ENCODE measurements at places on chromosomes 7 and 10.

DNA sequence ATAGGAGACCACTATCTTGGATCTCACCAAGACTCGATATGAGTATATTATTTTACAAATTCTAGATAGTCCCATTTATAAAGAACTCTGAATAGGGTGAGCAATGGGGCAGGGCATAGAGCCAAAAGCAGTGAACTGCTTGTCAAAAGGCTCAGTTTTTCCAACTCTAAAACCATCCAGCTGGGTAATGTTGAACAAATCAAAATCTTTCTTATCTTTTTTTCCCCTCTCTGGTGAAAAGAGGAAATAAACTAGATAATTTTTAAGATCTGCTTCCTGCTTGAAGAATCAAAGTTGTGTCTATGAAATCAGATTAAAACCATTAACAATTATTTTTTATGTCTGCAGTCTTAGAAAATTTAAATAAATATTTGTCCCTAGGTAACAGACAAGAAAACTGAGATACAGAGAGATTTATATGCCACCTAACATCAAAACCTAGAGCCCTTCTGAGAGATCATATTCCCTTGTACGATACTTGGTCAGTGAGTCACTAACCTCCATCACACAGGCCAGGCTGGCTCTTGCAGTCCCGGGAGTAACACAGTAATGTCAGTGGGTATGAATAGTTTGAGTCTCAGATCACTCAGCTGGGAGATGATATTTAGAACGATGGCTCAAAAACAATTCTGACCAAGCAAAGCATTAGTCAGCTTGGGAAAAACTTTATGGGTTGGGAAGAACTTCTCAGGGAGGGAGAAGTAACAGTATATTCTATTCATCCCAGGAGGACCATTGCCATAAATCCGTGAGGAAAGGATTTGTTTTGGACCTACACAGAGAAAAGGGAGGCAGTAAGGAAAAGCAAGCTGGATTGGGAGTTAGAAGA lies 178.8 kb downstream of the REEP3 start:
- DNase-seq, result no peak

GRCh38 chr10:102381983-102382382 lies 13.5 kb upstream of the NFKB2 start:
- DNase-seq, result no peak

DNA sequence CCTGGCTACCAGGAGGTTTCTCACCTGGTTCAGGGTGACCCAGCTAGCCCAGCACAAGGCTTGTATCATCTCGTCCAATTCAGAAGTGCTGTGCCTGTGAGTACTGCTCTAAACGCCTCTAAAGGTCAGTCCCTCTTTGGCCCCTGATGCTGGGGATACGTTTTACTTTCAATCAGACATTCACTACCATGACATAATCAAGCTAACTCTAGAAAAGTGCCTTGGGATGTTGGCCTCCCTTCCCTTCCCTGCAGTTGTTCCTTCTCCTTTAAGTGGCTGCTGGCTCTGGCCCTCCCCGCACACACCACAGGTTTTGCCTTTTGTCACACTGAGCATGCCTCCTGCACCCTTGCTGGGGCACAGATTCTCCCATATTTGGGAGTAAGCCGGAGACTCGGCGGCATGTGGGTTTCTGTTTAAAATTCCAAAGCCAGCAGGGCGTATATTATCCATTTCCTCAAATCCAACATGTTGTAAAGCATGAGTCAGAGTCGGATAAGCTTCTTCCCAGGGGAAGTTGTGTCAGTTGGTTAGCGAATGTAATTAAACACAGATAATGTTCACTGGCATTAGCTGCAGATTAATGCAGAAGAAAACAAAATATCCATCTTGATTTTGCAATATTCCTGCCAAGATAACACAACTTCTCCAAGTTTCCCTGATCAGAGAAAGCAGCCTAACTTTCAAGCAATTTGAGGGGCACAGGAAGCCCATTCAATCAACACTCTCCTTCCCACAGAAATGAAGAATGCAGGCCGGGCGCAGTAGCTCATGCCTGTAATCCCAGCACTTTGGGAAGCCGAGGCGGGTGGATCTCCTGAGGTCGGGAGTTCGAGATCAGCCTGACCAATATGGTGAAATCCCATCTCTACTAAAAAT lies 31.8 kb upstream of the VCL start:
- no peak for DNase-seq

- DNase-seq, result no peak
Observed at GRCh38 chr10:79295563-79295962, 51.7 kb upstream of the PPIF start.

GRCh38 chr7:15292138-15292537 lies 269.7 kb downstream of the AGMO start:
- no peak for DNase-seq

- DNase-seq, result no peak
Observed at GRCh38 chr7:135167365-135167917, 3.1 kb downstream of the CYREN start.

DNA sequence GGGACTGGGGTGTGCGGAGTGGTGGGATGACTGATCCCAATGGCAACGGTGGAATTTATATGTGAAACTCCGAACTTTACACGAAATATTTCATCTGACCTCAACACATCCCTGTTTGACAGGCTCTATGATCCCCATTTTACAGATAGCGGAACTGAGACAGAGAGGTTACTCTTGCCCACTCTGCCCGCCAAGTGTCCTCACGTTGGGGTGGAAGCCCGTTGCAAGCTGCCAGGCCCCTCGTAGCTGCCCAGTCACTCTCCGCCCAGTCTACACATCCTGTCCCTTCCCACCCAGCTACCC lies 397 bp upstream of the NFE2L3 start:
- no peak for DNase-seq

GRCh38 chr10:15223174-15223573 lies 54.7 kb upstream of the NMT2 start:
- DNase-seq, result no peak

GRCh38 chr10:9807846-9808245 lies 1209.8 kb upstream of the CELF2 start:
- no peak for DNase-seq

DNA sequence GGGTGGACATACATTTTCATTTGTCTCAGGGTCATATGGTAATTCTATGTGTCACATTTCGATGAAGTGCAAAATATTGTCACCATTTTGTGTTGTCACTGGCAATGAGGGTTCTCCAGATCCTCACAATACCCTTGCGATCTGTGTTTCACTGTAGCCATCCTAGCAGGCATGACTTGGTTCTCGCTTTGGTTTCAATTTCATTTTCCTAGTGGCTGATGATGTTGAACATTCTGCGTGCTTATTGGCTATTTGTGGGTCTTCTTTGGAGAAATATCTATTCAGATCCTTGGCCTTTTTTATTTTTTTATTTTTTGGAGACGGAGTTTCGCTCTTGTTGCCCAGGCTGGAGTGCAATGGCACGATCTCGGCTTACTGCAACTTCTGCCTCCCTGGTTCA lies 24.8 kb upstream of the MNX1 start:
- DNase-seq, result no peak

- no peak for DNase-seq
Observed at GRCh38 chr7:36995776-36996175, 271.5 kb upstream of the AOAH start.

DNA sequence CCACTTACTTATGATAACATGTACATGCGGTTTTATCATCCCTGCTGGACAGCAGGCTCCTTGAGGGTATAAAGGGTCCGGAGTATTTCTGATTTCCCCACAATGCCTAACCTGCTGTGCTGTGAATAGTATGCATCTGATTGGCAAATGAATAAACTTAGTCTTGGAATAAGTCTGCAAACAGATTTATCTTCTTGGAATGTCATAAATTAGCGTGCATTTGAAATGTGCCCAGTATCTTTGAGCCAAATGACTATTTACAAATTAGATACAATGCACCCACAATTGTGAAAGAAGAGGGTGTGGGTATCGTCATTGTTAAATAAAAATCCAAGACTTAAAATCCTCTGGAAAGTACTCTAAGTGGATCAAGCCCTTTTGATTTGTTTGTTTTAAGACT lies 106.0 kb downstream of the OSBPL3 start:
- DNase-seq, result no peak

- DNase-seq, result no peak
Observed at GRCh38 chr10:14405076-14406065, 74.6 kb upstream of the FRMD4A start.

DNA sequence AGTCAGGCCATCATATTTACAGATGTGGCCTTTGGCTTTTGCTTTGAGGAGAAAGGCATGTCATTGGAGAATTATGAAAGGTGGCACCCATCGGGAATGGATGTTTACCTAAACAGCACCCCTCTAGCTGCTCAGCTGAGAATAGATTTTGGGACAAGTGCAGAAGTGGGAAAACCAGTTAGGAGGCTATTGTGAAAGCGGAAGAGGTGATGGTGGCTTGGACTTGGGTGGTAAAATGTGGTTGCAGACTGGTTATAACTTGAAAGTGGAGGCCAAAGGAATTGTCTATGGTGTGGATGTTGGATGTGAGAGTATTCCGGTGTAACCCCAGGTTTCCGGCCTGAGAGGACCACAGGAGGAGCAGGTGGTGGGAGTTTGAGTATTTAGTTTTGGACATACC lies 5.2 kb upstream of the SLC12A9 start:
- no peak for DNase-seq

DNA sequence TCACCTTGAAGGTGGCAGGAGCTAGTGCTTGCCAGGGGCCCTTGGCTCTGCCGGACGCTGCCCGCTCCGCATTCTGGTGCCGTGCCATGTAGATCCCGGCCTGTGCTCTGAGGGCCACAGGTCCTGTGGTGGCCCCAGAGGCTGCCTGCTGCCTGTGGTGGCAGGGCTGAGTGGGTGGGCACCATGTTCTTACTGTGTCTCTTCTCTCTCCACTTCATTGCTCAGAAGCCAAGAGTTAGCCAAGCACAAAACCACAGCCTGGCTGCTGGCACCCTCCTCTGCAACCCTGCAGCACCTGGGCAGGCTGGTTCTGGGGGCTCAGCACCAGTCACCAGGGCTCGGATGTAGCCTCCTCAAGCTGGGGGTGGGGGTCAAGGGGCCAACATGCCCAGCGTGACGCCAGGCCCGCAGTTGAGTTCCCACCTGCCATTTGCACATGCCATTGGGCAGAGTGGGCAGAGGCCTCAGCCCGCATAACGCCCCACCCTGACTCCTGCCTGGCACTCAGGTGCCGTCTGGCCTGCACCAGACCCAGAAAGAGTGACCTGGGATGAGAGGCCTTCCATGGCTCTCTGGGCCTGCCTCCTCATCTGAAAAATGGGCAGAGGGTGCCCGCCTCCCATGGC lies 16.3 kb downstream of the ZMIZ1 start:
- DNase-seq, result no peak

DNA sequence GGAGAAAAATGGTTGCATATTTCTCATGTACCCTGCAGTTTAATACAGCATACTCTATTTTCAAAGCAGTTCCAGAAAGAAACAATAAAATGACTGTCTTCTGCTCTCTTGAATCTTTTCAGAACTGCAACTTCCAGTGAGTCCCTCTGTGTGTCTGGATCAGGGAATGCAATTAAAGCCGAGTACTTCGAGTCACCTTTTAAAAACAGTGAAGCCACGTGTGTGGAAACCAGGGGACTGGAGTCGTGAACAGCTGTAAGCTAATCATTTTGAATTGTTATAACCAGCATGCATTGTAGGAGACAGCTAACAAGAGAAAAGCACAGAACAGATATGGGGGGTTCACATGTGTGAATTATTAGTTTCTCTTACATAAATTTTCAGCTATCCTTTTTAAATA lies 109.1 kb downstream of the CPED1 start:
- no peak for DNase-seq

- no peak for DNase-seq
Observed at GRCh38 chr10:113033991-113034390, 83.9 kb downstream of the TCF7L2 start.

DNA sequence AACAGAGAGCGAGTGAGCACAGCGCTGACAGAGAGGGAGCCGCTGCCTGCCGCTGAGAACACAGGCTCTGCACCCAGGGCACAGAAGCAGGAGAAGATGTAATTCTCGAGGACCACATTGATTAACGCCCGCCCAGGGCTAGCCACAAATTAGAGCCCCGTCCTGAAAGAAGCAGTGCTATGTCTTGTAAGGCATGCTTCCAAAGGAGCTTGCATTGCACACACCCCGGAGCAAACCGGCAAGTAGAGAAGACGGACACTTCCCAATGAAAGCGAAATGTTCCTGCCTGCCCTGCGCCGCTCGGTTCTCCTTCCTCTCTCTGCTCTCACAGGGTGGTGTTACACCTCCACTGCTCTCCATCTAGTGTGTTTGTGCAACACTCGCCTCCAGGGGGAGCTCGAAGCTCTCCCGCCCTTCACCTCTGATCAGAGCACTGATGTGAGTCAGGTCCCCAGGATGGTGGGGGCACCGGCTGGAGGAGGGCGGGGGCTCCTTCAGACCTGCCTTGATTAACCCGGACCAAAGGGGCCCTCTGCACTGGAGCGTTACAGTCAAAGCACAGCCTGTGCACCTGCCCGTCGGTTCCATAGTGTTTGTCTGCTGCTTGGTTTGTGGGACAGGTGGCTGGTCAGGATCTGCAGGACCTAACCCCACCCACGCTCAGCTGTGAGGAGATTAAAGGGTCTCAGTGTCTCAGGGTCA lies 316.5 kb downstream of the ADARB2 start:
- peak; percentile 46 for DNase-seq

DNA sequence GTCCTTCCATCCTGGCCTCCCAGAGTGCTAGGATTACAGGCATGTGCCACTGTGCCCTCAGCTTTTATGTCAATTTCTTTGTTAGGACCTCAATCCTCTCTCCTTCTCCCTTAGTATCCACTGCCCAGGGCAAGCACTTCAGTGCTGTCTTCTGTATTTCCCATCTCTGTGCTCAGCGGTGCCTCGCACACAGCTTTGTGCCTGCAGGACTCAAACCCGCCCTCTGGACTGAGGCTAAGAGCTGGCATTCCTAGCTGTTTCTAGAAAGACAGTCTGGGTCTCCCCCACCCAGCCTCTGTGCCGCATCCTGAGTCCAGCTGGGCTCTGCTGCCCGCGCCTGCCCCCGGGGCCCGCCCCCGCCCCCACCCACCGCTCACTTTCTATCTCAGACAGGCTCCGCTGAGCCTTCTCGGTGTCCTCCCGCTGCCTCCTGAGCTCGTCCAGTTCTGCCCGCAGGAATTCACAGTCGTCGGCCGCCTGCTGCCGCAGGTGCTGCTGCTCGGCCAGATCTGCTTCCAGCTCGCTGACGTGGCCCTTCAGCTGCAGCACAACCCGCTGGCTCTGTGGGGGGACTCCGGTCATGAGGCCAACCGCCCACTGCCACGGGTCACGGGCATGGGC lies 67.3 kb downstream of the SPDYE5 start:
- DNase-seq, result no peak

- no peak for DNase-seq
Observed at GRCh38 chr10:93751124-93751523, 6.6 kb upstream of the LGI1 start.

DNA sequence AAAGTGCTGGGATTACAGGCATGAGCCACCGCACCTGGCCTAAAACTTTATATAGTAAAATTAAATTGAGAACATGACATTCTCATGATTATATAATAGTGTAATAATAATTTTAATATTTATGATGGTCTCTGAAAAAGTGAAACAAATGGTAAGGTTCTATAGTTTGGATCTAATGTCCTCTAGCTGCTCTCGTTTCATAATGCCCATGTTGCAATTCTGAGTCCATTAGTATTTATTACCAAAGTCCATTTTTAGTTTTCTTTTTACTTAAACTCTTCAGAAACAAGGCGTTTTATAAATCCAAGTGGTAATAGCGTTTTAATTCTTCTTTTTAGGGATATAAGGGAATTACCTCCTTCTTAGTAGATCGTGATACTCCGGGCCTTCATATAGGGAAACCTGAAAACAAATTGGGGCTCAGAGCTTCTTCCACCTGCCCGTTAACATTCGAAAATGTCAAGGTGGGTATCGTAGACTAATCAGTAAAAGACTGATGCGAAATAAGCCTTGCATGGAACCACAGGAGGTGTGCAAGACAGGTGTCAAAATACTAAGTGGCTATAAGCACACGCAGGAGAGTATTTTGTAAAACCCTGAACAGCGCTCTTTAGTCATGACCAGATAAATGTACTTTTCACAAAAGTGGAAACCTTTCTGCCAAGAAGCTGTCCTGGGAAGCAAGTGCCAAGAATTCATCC lies 34.1 kb downstream of the ACADSB start:
- no peak for DNase-seq

Measured in hypothalamus (tissue), 51 donors.